ENCODE measurements at places on chromosomes 7 and 10. TPM values are rescaled to one million over a fixed set of nuclear protein-coding genes. Genes with fewer than 3 reads are reported as not detected.
A peak's percentile ranks its signal among the peaks of the same experiment; 100 is the strongest.

DNA sequence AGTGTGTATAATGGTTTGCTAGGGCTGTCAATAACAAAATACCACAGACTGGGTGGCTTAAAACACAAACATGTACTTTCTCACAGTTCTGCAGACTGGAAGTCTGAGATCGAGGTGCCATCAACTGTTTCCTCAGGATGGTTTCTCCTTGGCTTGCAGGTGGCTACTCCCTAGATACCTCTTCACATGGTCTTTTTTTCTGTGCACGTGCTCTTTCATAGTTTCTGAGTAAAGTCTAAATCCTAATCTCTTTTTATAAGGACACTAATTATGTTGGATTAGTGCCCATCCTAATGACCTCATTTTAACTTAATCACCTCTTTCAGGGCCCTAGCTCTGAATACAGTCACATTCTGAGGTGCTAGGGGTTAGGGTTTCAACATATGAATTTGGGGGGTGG lies 65.9 kb downstream of the AMPH start:
- H3K36me3 ChIP-seq = no peaks in the 10 kb centered on the region
- H3K4me1 ChIP-seq = no peaks in the 10 kb centered on the region
- no peak overlapping the region for H3K27ac ChIP-seq

DNA sequence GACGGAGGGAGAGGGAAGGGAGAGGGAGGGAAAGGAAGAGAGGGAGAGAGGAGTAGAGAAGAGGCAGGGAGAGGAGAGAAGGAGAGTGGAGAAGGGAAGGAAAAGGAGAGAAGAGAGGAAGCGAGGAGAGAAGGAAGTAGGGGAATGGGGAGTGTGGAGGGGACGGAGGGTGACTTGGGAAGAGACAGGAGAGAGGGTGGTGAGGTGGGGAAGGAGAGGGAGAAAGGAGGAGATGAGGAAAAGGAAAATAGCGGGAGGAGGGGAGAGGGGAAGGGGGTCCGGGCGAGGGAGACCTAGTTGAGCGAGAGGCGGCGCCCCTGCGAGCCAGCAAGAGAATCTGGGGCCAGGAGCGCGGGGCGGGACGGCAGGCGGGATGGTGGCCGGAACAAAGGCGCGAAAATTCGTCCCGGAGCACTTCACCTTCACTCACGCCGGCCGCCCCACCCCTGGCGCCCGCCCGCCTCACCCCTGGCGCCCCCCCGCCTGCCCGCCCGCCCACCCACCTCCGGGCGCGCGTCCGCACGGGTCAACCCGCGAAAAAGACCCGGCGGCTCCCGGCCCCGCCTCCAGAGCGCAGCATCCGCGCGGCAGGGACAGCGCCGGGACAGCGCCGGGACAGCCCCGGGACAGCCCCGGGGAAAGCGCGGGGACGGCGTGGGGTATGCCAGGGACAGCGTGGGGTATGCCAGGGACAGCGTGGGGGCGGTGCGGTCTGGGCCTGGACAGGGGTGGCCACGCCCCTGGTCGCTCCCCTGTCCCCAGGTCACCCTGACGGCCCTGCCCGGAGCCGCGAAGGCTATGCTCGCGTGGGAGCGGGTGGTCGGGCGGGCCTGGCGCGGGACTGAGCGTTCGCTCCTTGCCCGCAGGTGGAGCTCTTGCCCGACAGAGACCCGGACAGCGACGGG lies 4.2 kb downstream of the VSTM2A start:
- H3K27ac ChIP-seq = no peak overlapping the region
- H3K4me3 ChIP-seq = no peak overlapping the region
- no peaks in the 10 kb centered on the region for H3K36me3 ChIP-seq
- DNase-seq = no peak

DNA sequence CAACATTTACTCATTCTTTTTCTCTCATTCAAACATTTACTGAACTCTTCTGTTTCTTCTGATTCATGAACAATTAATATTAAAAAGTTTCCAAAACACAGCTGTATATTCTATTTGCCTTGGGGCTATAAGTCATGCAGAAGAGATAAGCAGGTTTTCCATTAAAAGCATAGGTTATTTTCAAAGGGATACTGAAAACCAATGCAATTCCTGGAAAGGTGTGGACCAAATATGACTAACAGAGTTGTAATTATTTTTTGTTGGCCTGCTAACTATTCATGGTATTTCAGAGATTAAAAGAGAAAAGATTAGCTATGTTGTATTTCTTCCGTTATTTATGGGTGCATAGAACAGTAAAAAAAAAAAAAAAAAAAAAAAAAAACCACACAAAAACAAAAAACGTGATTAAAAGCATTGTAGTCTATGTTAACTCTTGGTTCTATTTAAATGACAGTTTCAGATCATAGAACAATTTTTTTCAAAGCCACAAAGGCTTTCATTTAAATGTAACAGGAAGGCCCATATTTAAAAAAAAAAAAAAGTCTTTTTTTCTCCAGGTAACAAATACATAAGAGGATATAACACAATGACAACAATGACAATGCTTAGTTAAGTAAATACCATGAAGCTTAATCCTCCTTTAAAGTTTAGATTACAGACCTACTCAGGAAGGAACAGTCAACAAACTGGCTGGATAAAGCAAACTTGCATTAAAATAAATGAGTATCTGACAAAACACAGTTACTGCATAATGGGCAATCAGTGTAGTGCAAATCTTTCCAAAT lies 1042.9 kb downstream of the GATA3 start:
- H3K4me3 ChIP-seq = no peak overlapping the region
- no peaks in the 10 kb centered on the region for H3K27me3 ChIP-seq
- no peaks in the 10 kb centered on the region for H3K36me3 ChIP-seq
- no peaks in the 10 kb centered on the region for H3K4me1 ChIP-seq

- H3K4me1 ChIP-seq = peaks cover 9% of the 10 kb centered on the region
- H3K36me3 ChIP-seq = no peaks in the 10 kb centered on the region
- DNase-seq = peak; percentile 13
- no peak overlapping the region for H3K4me3 ChIP-seq
These were observed 24.9 kb upstream of the SLC29A3 start for GRCh38 chr10:71294091-71294561.

DNA sequence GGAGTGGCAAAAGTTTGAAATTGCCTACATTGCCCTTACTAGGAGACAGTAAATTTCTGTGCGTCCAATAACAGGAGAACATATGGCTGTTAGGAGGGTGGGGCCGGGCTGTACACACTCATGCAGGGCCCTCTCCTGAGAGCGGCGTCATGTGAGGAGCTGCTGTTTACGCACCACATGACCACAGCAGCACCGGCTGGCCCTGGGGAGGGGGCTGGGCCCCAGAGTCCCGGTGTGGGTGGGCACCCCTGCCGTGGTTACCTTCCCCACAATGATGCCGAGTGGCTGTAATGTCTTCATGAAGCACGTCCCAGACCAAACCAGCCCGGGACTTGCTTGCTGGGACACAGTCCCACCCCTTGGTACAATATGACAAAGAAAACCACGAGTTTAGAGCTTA lies 308.7 kb downstream of the DNAJB6 start:
- no peaks in the 10 kb centered on the region for H3K4me1 ChIP-seq
- H3K27me3 ChIP-seq = no peaks in the 10 kb centered on the region
- DNase-seq = no peak
- no peak overlapping the region for H3K4me3 ChIP-seq

GRCh38 chr7:135673360-135673706 lies 11.0 kb downstream of the STMP1 start:
- H3K4me3 ChIP-seq = no peak overlapping the region
- H3K27ac ChIP-seq = no peak overlapping the region
- H3K4me1 ChIP-seq = peaks cover 4% of the 10 kb centered on the region
- DNase-seq = no peak
- no peaks in the 10 kb centered on the region for H3K27me3 ChIP-seq

DNA sequence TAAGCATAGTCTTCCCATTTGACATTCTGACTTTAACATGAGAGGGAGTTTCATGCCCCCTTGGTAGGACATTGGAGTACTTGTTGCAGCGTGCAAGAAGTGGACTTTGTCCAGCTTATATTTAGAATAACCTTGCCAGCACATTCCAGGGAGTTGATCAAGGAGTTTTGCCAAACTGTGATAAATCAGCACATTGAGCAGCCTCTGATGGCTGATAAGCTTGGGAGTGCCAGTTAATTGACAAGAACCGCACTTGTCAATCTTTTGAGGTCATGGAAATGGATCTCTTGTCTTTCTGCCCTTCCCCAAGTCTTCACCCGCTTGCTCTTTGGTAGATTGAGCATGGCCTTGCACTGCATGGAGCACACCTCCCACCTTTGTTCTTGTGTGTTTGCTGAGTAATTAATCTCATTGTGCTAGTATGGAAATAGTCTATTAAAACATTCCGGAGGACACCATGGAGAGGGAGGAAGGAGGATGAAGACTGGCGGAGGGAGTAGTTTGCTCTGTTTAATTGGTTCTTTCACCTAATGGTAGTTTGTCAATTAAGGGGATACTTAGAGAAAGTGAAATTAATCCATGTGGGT lies 668.5 kb upstream of the GALNT17 start:
- no peaks in the 10 kb centered on the region for H3K27me3 ChIP-seq
- no peaks in the 10 kb centered on the region for H3K4me1 ChIP-seq
- no peak for DNase-seq
- no peaks in the 10 kb centered on the region for H3K36me3 ChIP-seq

DNA sequence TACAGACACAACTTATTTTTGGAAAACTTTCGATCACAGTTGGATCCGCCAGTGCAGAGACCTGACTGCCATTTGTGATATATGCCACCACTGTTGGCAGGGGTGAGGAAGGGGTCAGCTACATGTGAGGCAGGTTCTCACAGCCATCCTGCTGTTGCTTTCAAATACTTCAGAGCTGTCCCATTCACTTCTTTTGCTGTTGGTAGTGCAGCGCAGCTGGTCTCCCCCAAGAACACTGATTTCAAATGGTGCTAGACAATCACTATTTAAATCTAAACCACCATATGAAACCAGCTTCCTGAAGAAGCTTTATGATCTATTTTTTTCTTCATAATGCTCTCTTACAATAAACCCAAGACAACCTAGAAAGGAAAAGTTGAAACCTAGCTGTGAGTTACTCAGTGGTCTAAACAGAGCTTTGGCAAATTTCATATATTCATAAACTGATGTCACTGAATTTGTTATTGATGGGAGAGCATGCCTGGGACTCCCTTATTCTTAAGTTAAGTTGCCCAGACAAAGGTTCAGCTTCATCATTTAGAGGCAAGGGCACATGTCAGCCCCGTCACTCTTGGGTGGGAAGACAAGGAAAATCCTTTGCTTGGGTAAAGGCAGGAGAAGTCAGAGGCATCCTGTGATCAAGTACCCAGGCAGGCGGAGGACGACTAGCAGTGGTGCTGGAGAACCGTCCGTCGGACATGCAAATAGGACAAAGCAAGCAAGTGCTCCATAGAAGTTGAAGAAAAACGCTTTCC lies 143.4 kb upstream of the KLF14 start:
- no peak overlapping the region for H3K4me3 ChIP-seq
- no peaks in the 10 kb centered on the region for H3K27me3 ChIP-seq
- no peak for DNase-seq
- H3K4me1 ChIP-seq = peaks cover 14% of the 10 kb centered on the region
- H3K36me3 ChIP-seq = peaks cover 87% of the 10 kb centered on the region

- no peak overlapping the region for H3K4me3 ChIP-seq
- no peaks in the 10 kb centered on the region for H3K4me1 ChIP-seq
- H3K27me3 ChIP-seq = no peaks in the 10 kb centered on the region
- no peak overlapping the region for H3K27ac ChIP-seq
These were observed 202.7 kb downstream of the TAX1BP1 start for GRCh38 chr7:27942711-27943110.

DNA sequence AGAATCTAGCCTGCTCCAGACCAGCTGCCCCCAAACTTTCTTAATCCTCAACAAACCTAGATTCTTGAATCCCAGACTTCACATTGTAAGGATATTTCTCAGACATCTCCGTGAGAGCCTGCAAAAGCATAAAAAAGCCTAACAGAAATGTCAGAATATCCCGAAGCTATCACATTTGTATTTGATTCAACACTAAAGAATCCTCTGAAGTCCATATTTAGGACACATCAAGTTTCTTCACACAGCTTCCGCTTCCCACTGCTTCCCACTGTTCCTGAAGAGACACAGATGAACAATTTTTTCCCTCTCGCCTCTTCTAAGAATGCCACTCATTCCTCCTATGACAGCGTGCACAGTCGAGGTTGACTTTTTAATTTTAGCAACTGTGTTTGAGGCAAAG lies 396.2 kb upstream of the IGFBP3 start:
- no peak overlapping the region for H3K27ac ChIP-seq
- H3K36me3 ChIP-seq = no peaks in the 10 kb centered on the region
- no peak overlapping the region for H3K4me3 ChIP-seq

DNA sequence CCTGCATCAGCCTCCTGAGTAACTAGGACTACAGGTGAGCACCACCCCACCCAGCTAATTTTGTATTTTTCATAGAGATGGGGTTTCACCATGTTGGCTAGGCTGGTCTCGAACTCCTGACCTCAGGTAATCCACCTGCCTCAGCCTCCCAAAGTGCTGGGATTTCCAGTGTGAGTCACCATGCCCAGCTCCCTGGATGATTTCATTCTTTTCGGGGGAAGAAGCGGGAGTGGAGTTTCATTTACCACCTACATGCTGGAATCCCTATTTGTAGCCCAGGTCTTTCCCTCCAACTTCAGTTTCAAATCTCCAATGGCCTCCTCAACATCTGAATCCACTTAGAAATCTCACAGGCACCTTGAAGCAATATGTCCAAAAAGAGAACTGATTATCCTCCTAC lies 2.9 kb upstream of the BTRC start:
- no peak overlapping the region for H3K4me3 ChIP-seq
- H3K4me1 ChIP-seq = peaks cover 16% of the 10 kb centered on the region
- H3K27me3 ChIP-seq = no peaks in the 10 kb centered on the region
- no peak overlapping the region for H3K27ac ChIP-seq
- H3K36me3 ChIP-seq = no peaks in the 10 kb centered on the region

- H3K27ac ChIP-seq = peak overlapping the region; percentile 28
- H3K4me3 ChIP-seq = no peak overlapping the region
- H3K4me1 ChIP-seq = peaks cover 4% of the 10 kb centered on the region
- H3K36me3 ChIP-seq = no peaks in the 10 kb centered on the region
- no peaks in the 10 kb centered on the region for H3K27me3 ChIP-seq
- no peak for DNase-seq
These were observed 22.5 kb downstream of the CAV1 start for GRCh38 chr7:116547347-116547746.

GRCh38 chr10:49161411-49161997 lies 26.7 kb downstream of the TMEM273 start:
- no peak overlapping the region for H3K4me3 ChIP-seq
- no peaks in the 10 kb centered on the region for H3K36me3 ChIP-seq
- H3K4me1 ChIP-seq = no peaks in the 10 kb centered on the region

- H3K27ac ChIP-seq = no peak overlapping the region
- DNase-seq = no peak
- no peaks in the 10 kb centered on the region for H3K4me1 ChIP-seq
- no peak overlapping the region for H3K4me3 ChIP-seq
These were observed 113.3 kb downstream of the GLI3 start for GRCh38 chr7:42123716-42124115.

GRCh38 chr7:105304040-105304895 lies 84.5 kb downstream of the SRPK2 start:
- no peaks in the 10 kb centered on the region for H3K27me3 ChIP-seq
- no peaks in the 10 kb centered on the region for H3K36me3 ChIP-seq
- H3K4me1 ChIP-seq = no peaks in the 10 kb centered on the region
- no peak overlapping the region for H3K4me3 ChIP-seq
- no peak for DNase-seq

The FLNC gene
- polyA plus RNA-seq = 18.6 TPM

The ACSL5 gene
- polyA plus RNA-seq = 12.2 TPM

The ANK3 gene
- polyA plus RNA-seq = 35.6 TPM

The PDE6C gene
- polyA plus RNA-seq = 1.3 TPM

The ZFYVE27 gene
- 26.8 TPM for polyA plus RNA-seq

The MSMB gene
- not detected for polyA plus RNA-seq

The GBF1 gene
- 46.6 TPM for polyA plus RNA-seq

The ASZ1 gene
- 1.4 TPM for polyA plus RNA-seq

The JCAD gene
- 85.2 TPM for polyA plus RNA-seq

All from left lung (tissue), 14 donors.